Renal pelvis (tissue), 12 donors: ENCODE measurements at places on chromosomes 7 and 10. TPM values are rescaled to one million over a fixed set of nuclear protein-coding genes. Genes with fewer than 3 reads are reported as not detected.

ERV3-1 gene
- 48.8 TPM for polyA plus RNA-seq

FBXO24 gene
- 1.8 TPM for polyA plus RNA-seq

KDM7A gene
- 13.3 TPM for polyA plus RNA-seq

DPYSL4 gene
- 15.4 TPM for polyA plus RNA-seq

CHAT gene
- polyA plus RNA-seq = not detected

TRIM73 gene
- 10.7 TPM for polyA plus RNA-seq

BHLHA15 gene
- polyA plus RNA-seq = not detected

JAKMIP3 gene
- polyA plus RNA-seq = 0.19 TPM

HERPUD2 gene
- 42.6 TPM for polyA plus RNA-seq

GJD4 gene
- not detected for polyA plus RNA-seq

PTEN gene
- 68.7 TPM for polyA plus RNA-seq

FAM171A1 gene
- 94.4 TPM for polyA plus RNA-seq

SGPL1 gene
- 70.8 TPM for polyA plus RNA-seq

GRM3 gene
- 0.21 TPM for polyA plus RNA-seq

TFPI2 gene
- 10.8 TPM for polyA plus RNA-seq

CPA1 gene
- 2.2 TPM for polyA plus RNA-seq

GHRHR gene
- polyA plus RNA-seq = 0.11 TPM

FGFBP3 gene
- polyA plus RNA-seq = 3.6 TPM

SLC26A3 gene
- polyA plus RNA-seq = not detected

PRPS1L1 gene
- polyA plus RNA-seq = 0.20 TPM

PTN gene
- polyA plus RNA-seq = 141 TPM

NPY4R2 gene
- not detected for polyA plus RNA-seq

SNX8 gene
- 46.2 TPM for polyA plus RNA-seq

CCDC136 gene
- polyA plus RNA-seq = 20.6 TPM

SFXN2 gene
- polyA plus RNA-seq = 70.4 TPM

AZGP1 gene
- 62.6 TPM for polyA plus RNA-seq
